ENCODE measurements at places on chromosomes 11 and 22.

GRCh38 chr22:22893077-22893805 lies 5.6 kb downstream of the IGLL5 start:
- DNase-seq: no peak

- DNase-seq: no peak
These were observed 318.3 kb downstream of the CADM1 start for GRCh38 chr11:115185931-115186330.

DNA sequence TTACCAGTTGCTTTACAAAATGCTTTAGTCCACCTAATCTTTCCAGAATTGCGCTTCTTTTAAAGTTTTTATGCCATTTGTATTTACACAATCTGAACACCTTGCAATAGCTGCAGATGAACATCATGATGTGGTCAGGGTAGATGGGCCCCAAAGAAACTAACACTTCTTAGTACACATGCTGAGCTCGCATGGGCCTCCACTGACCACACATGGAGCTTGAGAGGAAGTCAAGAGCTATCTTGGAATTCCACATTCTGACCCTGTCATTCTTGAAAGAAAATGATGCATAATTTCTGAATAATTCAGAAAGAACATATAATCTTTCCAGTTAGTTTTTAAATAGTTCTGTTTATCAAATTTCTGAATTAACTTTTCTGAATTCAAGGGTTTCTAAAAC lies 7.7 kb downstream of the LIPT2 start:
- no peak for DNase-seq

- DNase-seq: no peak
These were observed 8.0 kb downstream of the ARFGAP3 start for GRCh38 chr22:42848941-42849550.

GRCh38 chr11:67649634-67650510 lies 658 bp downstream of the ACY3 start:
- no peak for DNase-seq

DNA sequence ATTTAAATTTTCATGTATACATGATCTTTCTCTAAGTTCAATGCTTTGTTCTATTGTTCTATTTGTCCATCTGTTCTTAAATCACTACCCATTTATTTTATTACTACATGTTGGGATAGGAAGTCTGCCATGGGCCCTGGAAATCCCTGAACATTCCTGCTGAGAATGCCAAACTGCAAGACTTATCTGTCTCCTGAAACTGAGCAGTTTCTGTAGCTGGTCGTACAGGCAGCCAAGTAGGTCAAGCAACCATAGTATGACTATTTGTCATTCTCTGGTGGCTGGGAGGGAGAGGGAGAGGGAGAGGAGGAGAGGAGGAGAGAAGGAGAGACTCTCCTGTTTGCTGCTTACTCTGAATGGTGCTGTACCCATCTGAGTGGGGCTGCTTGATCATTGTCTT lies 82.8 kb upstream of the SNX19 start:
- no peak for DNase-seq

DNA sequence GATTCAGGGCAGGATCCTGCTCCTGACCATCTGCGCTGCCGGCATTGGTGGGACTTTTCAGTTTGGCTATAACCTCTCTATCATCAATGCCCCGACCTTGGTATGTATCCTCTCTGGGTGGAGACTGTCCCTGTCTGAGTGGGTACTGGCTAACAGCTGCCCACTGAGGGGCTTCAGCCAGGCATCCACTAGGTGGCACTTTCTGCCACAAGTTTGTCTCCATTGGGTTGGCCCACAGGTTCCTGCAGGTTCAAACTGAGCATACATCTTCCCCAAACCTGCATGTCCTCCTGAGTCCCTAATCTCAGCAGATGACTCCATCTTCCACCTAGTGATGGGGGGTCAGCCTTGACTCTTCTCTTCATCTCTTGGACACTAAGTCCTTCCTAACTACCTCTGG lies 4.4 kb downstream of the SLC2A11 start:
- peak; percentile 38 for DNase-seq

GRCh38 chr22:38062791-38063190 lies 5.6 kb downstream of the PICK1 start:
- no peak for DNase-seq

- DNase-seq: no peak
These were observed 29.0 kb upstream of the LRRC32 start for GRCh38 chr11:76699451-76700091.

DNA sequence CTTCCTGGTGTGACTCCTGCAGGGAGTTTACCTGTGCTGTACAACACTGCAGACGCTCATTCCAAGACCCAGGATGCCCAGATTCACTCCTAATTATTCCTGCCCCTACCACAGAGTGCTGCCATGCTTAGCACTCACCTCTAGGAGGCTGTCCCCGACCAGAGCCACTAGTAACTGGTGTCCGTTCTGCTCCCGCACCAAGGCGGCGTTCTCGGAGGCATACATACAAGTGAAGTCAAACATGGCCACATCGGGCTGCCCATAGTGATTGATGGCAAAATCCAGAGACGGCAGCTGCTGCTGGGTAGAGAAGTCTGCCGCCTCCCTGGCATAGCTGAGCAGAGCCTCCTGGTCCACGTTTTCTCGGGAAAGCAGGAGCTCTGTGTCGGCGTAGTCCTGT lies 122.3 kb upstream of the BID start:
- DNase-seq: no peak

- peak; percentile 38 for DNase-seq
These were observed 39.1 kb downstream of the MMP27 start for GRCh38 chr11:102666331-102666957.

GRCh38 chr22:32413719-32414118 lies 1.7 kb upstream of the RTCB start:
- DNase-seq: no peak

DNA sequence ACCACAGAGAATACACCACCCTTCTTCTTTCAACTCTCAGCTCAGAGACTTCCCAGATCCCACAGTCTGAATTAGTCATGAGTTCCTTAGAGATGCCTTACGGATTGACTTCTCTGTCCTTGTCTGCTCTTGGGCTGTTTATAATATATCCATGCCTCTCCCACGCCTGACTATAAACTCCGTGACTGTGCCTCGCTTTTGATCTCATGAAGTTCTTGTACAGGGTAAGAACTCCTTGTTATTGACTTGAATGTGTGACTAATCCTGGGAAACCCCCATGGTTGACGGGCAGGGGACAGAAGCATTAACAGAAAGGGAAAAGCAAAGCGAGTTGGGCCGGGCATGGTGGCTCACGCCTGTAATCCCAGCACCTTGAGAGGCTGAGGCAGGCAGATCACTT lies 62.4 kb upstream of the POU2AF1 start:
- DNase-seq: no peak

DNA sequence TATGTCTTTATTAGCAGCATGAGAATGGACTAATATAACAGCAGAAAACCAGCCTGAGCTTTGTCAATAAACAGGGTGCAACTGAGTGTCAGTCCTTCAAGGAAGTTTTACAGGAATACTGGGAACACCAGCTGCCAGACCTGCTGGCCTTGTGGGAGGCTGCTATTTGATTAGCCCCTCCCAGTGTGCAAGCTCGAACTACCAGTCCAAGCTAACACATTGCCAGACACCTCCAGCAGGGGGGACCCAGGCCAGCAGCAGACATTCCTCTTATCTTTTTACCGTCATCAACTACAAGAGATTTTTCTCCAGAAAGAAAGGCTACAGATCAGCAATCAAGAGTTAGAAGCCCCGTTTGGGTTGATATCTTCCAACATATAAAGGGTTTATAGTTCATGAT lies 942.8 kb upstream of the TENM4 start:
- DNase-seq: no peak

DNA sequence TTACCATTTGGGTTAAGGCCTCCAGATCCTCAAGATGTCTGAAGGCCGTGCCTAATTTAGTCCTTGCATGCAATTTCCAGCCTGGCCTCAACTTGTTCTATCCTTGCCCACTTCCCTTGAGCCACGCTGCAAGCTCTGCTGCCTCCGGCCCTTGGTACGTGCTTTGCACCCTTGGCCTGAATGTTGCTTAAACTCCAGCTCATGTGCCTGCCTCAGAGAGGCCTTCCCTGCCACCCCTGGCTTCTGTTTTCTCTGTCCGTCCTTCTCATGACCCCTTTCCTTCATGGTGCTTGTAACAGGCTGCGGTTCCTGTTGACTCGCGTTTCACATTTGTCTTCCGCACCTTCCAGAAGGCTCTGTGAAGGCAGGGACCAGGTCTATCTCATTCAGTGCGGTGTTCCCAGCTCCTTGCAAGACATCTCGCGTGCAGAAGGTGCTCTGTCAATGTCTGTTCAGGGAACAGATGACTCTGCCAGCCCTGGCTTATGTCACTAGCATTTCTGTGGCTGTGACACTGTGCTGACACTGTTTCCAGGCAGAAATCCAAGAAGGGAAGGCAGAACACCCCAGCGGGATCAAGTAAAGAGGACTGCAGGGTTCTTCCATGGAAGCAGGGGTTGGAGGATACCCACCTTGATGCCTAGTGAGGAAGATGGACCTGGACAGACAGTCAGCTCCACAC lies 61.8 kb downstream of the FBLN1 start:
- no peak for DNase-seq

DNA sequence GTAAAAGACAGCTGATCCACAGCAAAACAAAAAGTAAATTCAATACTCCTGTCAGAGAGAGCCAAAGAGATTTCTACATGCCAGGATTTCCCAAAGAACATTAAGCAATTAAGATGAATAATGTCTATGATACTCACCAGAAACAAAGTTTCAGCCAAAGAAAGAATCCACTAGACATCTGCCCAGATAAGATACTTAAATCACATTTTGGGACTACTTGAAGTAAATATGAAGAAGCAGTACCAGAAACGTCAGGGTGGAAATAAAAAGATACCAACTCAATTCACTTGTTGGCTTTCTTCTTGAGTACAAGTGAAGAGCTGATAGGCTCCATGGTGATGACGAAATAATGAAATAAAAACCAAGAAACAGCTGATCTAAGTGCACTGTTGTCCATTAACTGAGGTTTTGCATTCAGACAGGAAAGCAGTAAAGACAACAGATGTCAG lies 31.6 kb upstream of the ARHGAP32 start:
- DNase-seq: no peak

DNA sequence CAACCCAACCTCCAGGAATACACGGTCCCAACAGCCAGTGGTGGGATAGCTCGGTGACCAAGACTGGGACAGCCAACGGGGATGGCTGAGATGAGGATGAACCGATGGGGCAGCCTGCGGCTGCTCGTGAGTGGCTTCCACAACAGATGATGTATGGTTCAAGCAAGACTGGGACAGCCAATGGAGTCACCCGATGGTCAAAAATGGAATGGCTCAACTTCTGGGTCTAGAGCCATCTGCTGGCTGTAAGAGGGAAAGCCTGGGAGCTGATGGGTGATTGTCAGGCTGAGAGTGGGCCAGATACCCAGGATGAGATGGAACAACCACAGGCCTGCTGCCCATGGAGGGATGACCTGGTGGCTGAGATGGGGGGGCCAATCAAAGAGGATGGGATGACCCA lies 35.5 kb downstream of the SYT7 start:
- no peak for DNase-seq

- DNase-seq: no peak
These were observed 73.6 kb upstream of the SUSD2 start for GRCh38 chr22:24107661-24108060.

DNA sequence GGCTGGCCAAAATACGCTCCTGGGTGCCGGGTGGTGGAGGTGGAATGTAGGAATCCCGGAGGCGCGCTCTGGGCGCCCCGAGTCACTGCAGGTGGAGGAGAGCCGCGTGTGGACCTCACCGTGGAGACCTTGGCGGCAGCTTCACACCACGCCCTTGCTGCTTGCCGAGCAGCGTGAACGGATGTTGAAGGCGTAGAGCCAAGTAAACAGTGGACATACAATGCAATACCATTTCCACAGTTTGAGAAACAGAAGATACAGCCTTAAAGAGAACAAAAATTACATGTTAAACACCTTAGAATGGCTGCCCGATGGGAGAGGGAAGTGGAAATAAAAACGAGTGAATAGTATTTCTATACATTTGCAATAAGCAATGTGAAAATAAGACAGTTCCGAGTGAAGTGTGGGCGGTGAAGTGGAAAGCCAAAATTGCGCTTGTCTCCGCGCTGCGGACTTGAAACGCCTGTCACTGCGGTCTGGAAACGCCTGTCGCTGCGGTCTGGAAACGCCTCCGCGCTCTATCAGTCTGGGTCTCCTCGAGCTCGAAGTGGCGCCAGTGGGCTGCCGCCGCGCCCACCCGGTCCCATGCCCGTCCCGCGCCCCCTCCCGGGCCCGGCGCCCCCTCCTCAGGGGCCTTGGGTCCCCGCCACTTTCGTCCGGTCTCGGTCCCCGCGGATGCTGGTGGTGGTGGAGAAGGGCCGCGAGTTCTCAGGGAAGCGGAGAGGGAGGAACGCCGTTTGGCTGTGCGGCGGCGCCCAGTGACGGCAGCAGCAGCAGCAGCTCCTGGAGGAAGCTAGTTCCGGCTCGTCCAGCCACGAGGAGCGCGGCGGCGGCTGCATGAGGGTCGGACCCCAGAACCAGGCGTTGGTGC lies 1.6 kb downstream of the NCR3LG1 start:
- peak; percentile 80 for DNase-seq

- DNase-seq: no peak
These were observed 16.7 kb upstream of the SMTN start for GRCh38 chr22:31064369-31064768.

DNA sequence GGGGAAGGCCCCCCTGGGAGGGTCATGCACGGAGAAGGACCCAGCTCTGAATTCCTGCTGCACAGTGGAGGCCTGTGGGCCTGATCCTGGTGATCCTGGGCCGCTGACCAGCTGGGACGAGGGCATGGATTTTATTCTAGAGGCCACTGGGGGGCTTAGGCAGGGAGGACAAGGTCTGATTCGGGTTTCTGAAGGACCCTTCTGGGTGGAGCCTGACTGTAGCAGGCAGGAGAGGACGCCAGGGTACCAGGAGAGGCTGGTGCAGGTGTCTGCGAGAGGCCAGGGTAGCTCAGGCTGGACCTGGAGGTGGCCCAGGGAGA lies 31.3 kb downstream of the MPPED1 start:
- DNase-seq: no peak

DNA sequence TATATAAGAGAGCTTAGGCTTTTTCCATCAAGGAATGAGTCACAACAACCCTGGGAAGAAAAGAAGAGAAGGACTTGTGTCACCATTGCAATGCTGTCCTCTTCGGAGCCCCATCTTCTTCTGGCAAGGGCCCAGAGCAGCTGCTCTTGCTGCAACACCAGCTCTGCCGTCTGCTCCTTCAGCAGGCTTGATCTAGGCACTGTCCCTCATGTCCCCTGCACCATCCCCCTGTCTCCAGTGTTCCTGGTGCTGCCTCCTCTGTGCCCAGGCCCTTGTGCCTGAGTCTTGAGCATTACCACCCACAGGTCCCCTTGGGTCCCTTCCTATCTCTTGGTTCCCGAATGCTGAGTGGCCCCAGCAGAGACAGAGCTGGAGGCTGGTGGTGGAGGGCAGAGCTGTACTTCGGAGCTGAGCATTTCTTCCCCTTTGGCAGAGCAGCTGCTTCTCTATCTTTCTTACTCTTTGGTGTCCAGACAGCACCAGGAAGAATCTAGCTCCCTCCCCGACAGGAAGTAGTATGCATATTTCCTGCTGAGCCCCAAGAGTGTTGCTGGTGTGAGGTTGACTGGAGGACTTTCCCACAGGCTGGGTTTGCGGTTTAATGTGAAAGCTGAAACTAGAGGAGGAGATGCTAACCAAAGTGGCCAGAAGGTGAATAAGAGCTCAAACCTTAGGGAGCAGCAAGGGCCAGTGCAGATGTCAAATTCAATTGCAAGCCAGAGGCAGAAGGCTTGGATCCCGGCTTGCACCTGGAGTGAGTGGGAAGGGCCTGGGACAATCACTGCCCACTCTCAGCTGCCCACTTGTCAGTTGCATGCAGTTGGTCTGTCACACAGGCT lies 27.8 kb downstream of the WEE1 start:
- no peak for DNase-seq

Data from NCI-H1105 treated with DMSO at 0.1 percent for 48 hours (cell line).